AG04450 (cell line): ENCODE measurements at places on chromosomes 13 and 19.

DNA sequence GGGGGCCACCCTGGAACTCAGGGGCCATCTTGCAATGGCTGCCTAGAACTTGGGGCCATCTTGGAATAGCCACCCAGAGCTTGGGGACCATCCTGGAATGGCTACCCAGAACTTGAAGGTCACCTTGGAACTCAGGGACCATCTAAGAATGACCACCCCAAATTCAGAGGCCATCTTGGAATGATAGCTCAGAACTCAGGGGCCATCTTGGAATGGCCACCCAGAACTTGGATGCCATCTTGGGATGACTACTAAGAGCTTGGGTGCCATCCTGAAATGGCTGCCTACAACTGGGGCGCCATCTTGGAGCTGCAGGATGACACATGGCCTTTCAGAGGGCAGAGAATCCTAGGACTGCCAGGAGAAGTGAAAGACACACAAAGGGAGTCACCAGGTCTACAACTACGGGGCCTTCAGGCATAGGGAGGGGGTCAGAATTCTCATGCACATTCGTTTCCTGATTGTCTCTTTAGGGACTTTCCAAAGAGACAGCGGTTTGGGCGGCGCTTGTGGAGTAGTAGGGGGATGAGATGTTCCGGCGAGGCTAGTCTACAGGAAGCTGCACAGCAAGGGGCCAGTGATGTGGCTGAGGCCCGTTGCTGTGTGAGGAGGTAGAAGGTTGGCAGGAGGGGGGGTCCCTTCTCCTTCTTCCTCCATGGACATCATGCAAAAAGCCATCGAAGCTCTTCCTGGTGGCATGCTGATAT, 125.0 kb downstream of the IER2 start:
- DNase-seq = no peak

GRCh38 chr13:36629057-36629385, 44.8 kb upstream of the SERTM1 start:
- no peak for DNase-seq

- no peak for DNase-seq
Observed at GRCh38 chr13:71274923-71275608, 591.9 kb downstream of the DACH1 start.

DNA sequence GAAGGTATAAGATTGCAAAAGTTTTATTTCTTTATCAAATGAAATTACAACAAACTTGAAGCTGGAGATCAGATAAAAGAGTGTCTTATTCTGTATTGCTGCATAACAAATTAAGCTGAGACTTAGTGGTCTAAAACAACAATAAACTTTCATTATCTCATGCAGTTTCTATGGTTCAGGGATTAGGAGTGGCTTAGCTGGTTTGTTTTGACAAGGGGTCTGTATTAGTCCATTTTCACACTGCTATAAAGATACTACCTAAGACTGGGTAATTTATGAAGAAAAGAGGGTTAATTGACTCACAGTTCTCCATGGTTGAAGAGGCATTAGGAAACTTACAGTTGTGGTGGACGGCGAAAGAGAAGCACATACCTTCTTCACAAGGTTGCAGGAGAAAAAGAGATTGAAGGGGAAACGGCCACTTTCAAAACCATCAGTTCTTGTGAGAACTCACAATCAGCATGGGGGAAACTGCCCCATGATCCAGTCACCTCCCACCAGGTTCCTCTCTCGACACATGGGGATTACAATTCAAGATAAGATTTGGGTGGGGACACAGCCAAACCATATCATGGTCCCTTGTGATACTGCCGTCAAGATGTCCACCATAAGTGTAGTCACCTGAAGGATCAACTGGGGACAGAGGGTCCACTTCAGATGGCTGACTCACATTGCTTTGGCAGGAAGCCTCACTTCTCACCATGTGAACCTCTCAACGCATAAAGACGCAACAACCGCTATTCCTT, 97.8 kb downstream of the RNF17 start:
- DNase-seq = no peak

GRCh38 chr13:77857531-77858209, 61.0 kb downstream of the EDNRB start:
- DNase-seq = no peak

GRCh38 chr13:22112956-22113745, 442.3 kb downstream of the FGF9 start:
- DNase-seq = no peak

DNA sequence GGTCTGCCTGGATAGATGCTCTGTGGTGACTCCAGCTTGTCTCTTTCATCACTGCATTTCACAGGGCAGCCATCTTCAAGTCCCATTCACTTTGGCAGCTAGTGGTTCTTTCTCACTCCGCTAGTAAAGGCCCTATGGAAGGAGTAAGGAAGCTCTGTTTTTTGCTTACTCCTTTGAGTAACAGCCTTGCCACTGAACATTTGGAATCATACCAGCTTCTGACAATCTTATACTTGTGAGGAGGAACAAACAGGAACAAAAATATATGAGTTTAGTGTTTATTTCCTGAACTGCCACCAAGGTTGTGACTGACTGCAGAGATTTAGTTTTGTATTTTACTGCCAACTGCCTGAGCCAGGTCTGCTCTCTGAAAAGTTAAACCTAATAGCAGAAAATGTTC, 38.7 kb downstream of the KCTD4 start:
- no peak for DNase-seq

DNA sequence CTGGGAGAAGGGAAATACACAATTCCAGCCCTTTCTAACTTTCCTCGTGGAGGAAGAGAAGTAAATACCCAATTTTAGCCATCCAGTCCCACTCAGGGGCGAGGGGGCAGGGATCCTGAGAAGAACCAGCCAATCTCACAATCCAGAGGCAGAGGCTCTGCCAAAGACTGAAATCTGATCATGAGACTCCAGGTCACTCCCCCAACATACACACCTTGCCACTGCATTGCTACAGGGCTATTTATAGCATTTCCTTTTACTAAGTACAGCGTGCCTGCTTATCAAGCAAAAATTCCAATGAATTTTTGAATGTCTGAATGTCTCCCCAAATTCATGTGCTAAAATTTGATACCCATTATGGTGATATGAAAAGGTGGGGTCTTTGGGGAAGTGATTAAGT, 1687.5 kb downstream of the EFNB2 start:
- no peak for DNase-seq

- DNase-seq = no peak
Observed at GRCh38 chr13:74871369-74872070, 610.4 kb downstream of the TBC1D4 start.

GRCh38 chr13:111177921-111178320, 62.8 kb downstream of the ARHGEF7 start:
- DNase-seq = no peak

- DNase-seq = no peak
Observed at GRCh38 chr19:42366673-42367072, 23.4 kb downstream of the CNFN start.

GRCh38 chr19:6286676-6287075, 6.9 kb upstream of the MLLT1 start:
- DNase-seq = no peak

GRCh38 chr19:56094449-56094848, 26.6 kb downstream of the ZNF787 start:
- DNase-seq = no peak

DNA sequence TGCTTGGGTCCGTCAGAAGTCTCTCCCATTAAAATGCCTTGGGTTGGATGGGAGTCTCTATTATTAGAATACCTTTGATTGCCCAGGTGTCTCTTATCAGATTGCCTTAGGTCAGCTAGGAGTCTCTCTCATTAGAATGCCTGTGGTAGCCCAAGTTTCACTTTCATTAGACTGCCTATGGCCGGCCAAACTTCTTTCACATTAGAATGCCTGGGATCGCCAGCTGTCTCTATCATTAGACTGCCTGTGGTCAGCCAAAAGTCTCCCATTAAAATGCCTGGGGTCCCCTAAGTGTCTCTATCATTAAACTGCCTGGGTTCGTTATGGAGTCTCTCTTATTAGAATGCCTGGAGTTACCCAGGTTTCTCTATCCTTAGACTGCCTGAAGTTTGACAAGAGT, 1476.7 kb downstream of the UQCRFS1 start:
- no peak for DNase-seq

DNA sequence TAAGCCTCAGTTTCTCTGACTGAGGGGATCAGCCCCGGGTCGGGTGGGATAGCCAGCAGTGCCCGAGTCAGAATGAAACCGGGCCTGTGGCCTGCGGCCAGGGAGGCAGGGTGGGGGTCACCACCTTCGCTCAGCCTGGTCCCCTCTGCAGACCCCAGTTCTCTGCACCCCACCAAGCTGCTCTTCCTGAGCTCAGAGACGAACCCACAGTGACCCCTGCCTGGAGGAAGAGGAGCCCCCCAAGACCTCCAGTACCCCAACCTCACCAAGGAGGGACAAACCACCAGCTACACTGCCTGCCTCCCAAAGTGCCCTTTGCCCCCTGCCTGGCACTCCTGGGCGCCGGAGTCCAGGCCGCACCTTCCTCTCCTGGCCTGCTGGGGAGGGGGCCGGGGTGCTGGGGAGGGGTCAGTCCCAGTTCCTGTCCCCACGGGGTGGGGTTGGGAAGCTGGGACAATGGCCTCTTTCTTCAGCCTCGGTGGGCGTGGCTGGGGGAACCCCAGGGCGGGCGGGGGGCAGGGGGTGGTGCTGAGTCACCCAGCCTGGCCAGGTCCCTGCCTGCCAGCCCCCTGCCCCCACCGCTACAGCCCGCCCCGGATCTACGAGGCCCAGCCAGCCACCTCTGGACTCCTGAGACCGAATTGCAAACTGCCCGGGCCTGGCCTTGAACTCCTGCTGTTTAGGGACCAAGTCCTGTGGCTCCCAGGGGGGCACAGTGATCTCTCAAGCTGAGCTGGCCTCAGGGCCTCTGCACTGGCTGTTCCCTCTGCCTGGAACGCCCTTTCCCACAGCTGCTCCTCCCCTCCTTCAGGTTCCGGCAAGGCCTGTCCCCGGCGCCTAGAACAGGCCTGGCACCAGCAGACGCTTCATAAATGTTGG, 14.3 kb downstream of the ZBTB7A start:
- DNase-seq = no peak

GRCh38 chr13:32314271-32315237, 609 bp downstream of the ZAR1L start:
- no peak for DNase-seq

- DNase-seq = peak; percentile 13
Observed at GRCh38 chr13:48009284-48009683, 8.2 kb upstream of the SUCLA2 start.

DNA sequence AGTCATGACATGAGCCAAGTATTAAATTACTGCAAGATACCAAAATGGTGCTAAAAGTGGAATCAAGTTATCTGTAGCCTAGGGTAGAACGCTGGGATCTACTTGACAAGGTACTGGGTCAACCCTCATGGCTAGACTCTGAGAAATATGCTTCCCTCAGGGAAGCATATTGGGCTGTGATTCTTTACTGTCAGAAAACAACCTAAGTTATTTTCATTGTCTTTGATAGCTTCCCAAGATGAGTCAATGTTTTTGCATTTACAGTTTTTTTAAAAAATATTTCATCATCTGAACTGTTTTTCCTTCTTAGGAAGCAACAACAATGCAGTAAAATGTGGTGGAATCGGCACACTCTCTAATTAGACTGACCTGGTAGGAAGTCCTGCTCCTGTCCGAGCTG, 218.0 kb downstream of the RGCC start:
- no peak for DNase-seq

DNA sequence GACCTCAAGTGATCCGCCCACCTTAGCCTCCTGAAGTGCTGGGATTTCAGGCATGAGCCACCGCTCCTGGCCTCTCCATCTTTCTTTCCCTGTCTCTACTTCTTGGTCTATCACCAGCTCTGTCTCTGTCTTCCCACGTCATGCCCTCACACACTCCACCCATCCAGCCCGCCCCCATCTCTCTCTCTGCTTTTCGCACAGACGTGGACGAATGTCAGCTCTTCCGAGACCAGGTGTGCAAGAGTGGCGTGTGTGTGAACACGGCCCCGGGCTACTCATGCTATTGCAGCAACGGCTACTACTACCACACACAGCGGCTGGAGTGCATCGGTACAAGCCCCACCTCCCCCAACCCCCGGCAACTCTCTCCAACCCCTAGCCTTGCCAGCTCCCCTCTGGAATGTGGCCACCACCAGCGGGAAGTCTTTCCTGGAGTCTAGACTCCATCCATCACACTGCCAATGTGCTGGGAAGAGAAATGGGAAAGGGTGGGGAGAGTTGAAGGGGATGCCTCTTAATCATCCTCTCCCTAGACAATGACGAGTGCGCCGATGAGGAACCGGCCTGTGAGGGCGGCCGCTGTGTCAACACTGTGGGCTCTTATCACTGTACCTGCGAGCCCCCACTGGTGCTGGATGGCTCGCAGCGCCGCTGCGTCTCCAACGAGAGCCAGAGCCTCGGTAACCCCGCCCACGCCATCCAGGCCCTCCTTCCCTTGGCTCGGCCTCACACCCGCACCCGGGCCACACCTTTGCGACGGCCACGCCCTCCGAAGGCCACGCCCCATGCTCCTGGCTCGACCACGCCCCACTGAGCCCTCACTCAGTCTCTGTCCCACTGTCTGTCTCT, 22.5 kb downstream of the LTBP4 start:
- no peak for DNase-seq

DNA sequence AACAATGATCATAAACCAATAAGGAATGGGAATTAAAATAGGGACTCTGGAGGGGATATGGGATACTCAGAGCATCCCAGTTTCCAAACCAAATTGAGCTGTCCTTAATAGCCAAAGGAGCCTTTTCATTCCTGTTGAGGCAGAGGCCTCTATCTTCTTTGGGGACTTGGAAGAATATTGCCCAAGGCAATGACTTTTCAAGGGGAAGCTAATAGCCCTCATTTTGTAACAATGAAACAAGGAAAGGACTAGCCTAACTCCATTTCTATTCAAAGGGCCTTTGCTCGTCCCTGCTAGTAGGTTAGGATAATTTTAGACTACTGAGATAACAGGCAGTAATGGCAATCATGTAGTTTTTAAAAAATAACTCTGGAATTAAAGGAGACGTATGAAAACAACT, 789.8 kb upstream of the SLITRK5 start:
- no peak for DNase-seq

- DNase-seq = no peak
Observed at GRCh38 chr19:23916991-23917390, 2.3 kb downstream of the ZNF726 start.

GRCh38 chr13:21583478-21583877, 20.5 kb downstream of the MICU2 start:
- DNase-seq = no peak

GRCh38 chr19:18929311-18929710, 9.8 kb downstream of the DDX49 start:
- DNase-seq = no peak
